ENCODE measurements at places on chromosomes 4 and X.

GRCh38 chr4:167233685-167234315, 494 bp downstream of the SPOCK3 start:
- DNase-seq, result peak; percentile 65

DNA sequence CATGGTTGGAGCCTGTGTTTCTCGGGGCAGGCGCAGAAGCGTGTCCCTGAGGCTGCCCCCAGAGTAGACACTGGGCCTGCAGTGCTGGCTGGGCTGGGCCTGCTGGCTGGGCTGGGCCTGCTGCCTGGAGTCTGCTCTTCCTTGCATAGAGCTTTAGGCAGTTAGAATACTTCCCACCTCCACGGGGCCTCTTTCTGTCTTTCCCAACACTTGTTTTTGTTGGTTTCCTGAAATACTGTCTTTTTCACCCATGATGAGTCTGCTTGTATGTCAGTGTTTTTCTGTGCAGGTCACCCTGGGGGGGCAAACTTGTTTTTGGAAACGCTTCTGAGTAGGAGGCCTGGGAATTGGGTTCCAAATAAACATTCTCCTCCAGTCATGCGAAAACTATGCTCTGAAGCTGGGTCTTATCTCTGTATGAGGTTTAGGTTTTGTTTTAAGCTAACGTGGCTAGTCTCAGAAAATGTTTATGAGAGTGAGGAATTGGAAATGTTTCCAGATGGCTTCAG, 32.2 kb downstream of the TRMT44 start:
- no peak for DNase-seq

DNA sequence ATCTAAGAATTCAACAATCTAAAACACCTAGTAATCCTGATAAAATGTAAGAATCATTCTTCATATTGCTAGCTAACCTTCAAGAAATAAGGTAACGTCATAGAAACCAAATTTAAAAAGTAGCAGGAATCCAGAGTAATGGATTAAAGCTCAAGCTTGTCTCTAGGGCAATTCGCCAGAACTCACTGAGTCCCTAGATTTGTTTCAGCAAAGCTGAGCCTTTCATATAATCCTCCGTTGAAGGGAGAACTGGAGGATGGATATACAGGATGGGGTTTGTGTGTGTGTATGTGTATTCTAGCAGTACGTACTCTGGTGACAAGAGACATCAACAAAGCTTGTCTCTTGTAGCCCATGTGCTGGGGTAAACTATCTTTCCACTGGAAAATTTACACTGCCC, 2173.5 kb upstream of the AGA start:
- no peak for DNase-seq

DNA sequence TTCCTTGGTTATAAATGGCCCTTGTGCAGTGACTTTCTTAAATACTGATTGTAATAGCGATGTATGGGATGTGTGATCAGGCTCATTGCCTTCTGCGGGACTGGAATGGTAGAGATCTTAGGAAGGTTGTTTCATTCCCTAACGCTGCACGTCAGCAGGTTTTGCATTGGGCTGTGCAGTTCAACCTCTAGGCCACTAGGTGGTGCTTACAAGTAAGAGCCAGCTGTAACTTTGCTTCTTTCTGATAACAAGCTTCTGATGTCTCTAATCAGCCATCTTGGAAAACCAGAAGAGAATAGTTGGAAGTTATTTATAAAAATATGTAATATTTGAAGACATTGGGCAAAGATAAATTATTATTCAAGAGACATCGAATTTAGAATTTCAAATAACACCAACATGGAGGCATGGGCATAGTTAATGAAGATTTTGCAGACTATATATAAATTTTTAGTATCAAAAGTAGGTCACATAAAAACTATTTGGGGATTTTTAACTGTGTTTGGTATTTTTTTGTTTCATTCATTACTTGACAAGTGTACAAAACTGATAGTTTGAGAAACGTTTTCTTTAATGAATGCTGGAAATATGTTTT, 339.7 kb upstream of the PCDH7 start:
- DNase-seq, result no peak

DNA sequence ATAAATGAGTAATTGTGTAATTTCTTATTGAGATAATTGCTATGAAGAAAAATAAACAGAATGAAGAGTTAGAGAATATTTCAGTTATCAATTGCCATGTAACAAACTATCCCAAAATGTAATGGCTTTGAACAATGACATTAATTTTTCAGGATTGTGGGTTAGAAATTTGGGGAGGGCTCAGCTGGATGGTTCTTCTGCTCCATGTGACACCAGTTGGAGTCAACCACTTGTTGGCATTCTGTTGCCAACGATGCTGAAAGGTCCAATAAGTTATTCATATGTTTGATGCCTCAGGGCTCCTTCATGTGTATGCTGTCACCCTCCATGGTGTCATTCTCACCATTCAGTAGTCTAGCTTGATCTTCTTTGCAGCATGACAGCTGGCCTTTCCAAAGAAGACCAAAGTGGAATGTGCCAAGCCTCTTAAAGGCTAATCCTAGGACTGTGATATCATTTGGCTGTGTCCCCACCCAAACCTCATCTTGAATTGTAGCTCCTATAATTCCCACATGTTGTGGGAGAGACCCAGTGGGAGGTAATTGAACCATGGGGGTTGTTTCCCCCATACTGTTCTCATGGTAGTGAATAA, 20.9 kb upstream of the CCDC149 start:
- DNase-seq, result no peak

DNA sequence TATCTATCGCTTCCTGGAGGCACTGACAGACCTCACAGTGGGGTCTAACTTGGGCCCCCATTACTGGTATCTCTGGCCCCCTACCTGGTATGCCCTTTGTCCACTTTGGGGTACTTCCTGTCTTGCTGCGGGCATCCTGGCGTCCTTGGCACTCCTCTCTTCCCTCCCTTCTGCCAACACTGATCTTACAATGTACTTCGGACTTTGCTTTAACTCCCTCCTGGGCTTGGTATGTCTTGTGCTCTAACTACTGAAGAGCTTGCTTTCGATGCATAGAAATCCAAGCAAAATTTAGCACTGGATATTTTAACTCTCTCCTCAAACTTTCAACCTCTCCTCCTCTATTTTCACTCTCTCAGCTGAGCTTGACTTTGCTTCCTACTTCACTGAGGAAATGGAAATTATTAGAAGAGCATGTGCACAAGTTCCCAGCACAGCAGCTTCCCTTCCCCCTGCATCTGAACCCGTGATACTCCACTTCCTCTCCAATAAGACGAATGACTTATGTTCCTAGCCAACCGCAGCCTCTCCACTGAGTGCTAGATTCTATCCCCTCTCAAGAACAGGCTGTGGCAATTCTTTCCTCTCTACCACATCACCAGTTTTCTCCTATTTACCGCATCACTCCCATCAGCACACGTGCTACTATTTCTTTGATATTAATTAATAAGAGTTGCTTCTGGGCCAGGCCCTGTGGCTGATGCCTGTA, 52.9 kb downstream of the SUPT20HL2 start:
- DNase-seq, result no peak

DNA sequence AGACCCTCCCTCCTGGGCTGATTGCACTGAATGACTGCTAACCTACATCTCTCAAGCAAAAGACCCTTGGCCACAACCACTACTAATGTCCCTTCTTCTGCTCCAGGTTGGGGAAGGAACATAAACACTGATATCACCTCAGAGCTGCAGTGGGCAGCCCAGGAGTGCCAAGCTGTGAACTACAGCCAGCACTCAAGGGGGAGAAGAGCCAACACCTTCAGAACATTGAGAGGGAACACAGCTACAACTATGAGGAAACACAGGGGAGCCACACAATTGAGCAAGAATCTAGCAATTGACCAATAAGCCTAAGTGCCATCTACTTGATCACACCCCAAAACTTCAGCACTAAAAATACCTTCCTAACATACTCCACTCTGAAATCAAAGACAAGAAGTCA, 222.8 kb downstream of the SPATA18 start:
- no peak for DNase-seq

DNA sequence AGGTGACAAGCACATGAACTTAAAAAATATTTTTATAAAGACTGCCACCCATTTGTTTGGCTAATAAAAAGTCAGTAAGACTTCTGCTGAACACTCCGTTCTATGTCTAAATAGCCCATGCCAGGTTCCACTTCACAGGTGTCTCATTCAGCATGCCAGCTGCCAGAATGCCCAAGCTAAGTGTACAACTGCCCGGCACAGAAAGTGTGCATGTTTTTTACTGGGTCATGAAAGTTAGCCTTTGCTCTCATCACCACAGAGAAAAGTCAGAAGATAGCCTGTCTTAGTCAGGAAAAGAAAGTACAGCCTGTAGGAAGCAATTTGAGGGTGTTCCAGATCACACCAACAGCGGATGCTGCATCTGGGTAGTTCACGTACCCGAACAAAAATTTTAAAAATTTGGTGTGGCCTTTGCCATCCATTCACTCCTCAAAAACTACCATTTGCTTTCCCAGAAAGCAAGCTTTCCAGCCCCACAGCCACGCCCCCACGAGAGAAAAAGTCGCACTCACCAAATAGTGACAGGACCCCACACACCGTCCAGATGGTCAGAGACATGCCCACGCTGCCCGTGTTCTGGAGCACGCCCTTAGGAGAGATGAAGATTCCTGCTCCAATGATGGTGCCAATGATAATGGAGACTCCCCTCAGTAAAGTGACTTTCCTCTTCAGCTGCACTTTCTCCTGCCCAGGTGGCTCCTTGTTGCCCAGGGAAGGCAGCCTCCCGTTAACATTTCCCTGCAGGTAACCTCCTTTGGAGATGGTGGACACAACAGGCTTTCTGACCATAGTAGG, 671 bp downstream of the SLC7A11 start:
- no peak for DNase-seq

DNA sequence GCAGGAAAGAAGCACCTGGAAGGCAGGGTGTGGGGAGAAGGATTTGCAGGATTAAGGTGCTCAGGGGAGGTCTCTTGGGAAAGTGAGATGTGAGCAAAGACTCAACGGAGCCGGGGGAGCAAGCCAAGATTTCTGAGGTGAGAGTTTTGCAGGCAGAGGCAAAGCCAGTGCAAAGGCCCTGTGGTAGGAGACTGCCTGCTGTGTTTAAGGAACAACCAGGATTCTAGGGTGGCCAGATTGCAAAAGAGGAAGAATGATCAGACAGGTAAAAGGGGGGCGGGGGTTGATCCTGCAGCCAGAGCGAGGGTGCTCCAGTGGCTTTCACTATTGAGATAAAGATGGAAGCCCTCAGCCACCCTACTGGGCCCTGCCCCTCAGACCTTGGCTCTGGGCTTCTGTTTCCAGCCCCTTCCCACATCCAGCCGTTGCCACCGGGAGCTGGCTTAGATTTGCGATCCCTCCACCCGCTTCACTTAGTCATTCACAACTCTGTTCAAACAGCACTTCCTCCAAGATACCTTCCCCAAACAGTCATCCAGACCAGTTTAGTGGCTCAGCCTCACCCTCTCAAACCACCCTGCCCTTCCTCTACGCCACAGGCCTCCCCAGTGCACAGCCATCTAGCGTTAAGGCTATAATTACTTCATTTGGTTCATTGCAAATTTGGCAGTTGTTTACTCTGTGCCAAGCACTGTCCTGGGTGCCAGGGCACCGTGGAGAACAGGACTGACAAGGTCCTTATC, 23.3 kb upstream of the BCOR start:
- DNase-seq, result peak; percentile 22

GRCh38 chr4:70239884-70240591, 2.4 kb upstream of the CSN3 start:
- no peak for DNase-seq

DNA sequence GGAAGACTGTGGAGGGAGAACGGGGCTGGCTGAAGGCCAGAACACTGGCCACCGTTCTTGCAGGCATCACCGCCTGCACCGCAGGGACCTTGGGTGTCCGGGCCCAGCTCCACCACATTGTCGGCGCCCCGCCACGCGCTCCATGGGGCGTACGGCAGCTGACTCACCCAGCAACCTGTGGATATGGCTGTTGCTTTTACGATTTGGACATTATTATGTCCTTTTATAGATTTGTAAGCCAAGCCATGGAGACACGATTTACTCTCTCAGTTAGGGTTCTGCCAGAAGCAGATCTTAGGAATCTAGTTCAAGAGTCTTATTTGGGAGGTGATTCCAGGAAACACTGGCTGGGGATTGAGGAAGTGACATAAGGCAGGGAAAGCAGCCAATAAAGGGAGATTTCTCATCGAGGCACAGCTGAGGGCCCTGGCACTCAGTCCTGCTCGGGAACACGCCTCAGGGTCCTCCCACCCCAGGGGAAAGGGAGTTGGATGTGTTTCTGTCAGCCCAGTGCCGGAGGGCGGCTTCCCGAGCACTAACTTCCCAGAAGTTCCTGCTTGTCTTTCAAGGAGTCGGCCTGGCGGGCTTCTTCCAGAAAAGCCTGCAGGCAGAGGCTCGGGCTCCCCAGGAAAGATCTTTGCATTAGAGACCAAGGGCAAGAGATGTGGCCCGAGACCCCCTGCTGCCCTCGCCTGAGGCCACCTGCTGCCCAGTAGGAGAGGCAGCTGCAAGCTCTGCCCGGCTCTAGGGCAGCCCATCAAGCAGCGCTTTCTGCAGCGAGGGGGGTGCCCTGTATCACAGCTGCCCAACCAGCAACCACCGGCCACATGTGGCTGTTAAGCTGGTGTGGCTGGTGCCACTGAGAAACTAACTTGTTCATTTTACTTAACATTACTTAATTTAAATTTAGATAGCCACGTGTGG, 52.9 kb downstream of the CRMP1 start:
- peak; percentile 85 for DNase-seq

DNA sequence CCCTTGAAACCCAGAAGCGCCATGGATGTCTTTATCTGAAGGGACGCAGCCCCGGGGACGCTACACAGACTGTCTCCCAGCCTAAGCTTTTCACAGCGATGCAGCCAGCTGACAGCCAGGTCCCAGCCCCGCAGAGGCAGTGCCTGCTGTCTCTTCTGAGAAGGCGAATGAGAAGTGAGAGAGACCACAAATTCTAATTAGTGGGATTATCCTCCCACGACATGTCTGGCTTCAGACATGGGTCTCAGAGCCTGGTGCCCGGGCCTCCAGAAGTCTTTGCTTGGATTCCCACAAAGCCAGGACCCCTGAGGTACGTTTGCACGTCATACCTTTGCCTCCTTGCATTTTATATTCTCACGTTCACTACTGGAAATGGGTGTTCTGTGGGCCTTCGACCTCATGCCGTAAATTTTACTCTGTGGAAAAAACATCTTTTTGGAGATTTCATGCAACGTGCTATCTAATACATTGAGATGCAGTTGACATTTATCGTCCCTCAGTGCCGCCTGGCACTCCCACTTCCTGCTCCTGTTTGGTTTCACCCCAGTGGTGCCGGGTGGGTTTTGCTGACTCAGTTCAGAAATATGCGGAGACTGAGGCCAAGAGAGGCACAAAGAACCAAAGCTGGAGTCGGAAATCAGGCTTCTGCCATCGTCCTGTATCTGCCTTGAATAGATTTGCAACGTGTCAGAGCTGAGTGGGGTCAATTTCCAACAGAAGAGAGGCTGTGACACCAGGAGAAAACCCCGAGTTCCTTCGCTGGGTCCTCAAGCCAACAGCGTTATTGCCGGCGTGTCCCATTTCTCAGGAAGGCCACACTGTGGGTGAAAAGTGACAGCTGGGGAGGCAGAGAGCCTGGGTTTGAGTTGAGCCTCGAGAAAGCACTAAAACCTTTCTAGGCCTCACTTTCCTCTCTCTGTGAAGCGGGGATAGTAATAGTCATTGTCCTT, 114.4 kb downstream of the STK32B start:
- DNase-seq, result no peak

- no peak for DNase-seq
Observed at GRCh38 chr4:57137261-57137660, 27.1 kb upstream of the IGFBP7 start.

- DNase-seq, result no peak
Observed at GRCh38 chr4:8388528-8388870, 52.0 kb downstream of the ACOX3 start.

GRCh38 chrX:23503835-23504539, 163.3 kb upstream of the PRDX4 start:
- peak; percentile 69 for DNase-seq
